ENCODE measurements at places on chromosomes 3 and 15.

GRCh38 chr15:85746641-85747040 is 48.1 kb downstream of the KLHL25 start:
- DNase-seq, result no peak

DNA sequence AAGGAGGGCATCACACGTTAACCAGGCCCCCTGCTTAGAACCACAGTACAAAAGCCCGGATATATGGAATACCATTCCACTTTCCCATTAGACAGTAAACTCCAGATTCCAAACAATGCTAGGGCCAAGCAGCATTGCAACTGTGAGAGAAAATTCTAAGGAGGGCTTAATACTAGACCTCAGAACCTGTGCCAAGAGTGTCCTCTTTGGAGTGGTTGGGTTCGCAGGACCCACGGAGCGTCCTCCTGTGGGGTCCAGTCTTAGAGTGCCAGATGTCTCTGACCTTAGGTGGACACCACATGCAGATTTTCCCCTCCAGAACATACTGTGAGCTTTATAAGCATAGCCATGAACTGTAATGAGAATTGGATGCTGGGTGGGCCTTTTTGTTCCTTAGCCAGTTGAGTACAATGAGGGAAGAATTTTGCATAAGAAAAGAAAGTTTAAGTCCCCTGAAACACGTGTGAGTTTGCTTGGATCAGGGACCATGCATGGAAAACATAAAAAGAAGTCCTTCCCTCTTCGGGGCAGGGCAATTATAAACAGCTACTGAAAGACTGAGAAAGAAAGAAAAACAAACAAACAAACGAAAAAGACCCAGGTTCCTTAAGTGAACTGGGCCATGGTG is 325.7 kb downstream of the NEK10 start:
- no peak for DNase-seq

DNA sequence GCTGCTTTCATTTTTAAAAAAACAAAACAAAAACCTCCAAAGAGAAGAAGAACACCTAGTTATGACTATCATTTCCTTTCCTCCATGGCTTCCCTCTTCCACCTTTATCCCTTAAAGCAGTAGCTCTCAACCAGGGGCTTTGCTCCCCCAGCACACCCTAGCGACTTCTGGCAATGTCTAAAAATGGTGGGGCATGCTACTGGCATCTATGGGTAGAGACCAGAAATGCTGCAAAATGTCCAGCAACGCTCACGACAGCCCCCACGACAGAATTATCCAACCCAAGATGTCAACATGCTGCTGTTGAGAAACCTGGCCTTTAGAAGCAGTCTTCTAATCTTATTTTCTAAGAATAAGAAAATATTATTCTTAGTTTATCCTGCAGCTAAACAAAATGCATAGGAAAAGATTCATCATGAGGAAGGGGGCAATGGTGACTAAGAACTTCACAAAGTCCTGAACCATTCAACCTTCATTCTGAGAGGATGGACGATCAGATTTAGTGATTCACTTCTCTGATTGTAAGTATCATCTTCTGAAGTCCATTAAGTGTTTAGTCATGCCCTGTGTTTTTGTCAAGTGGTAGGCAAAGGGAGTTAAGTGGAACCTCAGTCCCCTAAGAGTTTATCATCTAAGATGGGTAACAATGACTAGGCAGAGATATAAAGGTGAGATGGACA is 81.7 kb downstream of the CCNL1 start:
- no peak for DNase-seq

DNA sequence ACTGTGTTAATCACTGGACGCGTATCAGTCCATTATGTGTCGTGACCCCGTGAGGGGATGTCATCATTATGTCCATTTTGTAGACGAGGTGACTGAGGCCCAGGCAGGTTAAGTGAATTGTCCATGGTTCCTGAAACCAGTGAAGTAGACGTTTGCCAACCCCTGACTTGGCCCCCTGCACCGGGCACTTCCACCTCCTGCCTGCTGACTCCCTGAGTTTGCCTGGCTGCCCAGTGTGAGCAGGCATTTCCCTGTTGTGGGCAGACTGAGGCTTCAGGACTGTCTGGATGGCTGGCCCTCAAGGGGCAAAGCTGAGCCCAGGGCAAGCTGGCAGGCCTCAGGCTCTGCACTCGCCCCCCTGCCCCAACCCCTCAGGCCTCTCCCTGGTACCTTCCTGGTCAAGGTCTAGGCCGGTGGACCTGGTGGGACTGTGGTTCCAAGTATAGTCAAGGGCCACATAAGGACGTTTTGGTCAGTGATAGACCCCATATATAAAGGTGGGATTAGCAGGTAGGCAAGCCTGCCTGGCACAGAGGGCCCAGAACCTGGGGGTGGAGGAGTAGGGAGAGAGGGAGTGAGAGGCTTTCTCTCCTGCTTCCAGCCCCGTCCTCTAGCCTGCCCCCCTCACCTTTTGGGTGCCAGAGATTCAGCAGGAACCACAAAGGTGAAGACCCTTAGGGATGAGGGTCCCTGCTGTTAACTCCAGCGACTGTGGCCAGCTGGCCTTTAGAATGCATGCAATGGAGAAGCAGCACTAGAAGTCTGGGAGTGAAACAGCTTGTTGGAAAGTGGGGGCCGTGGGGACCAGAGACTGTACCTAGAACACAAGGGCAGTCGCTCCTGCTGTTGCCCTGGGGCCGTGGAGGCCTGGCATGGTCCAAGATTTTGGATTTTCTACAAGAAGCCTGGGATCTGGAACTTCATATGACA is 34.6 kb downstream of the FBLN2 start:
- DNase-seq, result no peak

DNA sequence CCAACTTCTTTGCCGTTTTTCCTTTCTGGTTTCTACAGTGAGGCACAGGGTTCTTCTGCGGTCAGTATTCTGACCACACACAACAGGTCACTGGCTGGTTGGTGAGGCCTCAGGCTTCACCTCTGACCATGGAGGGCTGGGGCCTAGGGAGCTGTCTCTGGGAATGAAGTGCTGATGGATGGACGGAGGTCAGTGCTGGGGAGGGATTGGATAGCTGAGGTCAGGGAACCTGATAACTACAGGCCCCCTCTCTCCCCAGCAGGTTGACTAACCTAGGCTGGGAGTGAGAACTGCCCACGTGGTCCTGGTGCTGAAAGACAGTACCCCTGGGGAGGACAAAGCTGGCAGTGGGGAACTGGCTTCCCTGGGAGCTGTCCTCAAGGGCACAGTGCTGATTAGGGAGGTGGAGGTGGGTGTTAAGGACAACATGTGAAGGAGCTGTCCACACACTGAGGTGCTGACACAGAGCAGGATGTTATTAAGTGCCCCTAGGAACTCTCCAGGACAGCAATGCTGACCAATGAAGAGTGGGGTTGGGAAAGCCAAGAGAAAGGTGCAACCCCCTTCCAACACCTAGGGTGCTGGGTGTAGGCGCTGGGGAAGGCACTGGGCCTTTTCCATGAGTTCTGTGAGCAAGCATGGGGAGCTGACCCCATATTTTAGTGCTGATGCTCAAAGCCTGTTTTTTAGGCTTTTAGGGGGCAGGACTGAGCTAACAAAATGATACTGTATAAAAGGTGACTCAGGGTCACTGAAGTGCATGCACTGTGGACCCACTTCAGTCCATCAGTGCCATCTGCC is 45.2 kb downstream of the ATP2B2 start:
- peak; percentile 33 for DNase-seq

DNA sequence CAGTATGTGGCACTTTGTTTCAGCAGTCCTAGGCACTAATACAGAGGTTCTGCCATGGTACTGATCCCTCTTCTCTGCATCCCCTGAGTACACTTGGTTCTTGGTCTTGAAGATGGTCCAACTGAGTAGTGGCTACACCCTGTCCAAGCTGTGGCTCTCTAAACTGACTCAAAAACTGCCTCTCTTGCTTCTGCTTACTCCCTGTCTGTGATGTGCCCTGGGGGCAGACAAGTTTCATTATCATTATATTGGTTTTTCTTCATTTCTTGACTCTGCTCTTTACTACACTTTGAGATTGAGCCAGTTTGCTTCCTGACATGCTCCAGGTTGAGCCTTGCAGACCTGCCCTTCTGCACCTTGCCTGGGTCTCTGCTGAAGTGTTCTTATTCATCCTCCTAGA is 18.9 kb upstream of the ST3GAL6 start:
- no peak for DNase-seq

DNA sequence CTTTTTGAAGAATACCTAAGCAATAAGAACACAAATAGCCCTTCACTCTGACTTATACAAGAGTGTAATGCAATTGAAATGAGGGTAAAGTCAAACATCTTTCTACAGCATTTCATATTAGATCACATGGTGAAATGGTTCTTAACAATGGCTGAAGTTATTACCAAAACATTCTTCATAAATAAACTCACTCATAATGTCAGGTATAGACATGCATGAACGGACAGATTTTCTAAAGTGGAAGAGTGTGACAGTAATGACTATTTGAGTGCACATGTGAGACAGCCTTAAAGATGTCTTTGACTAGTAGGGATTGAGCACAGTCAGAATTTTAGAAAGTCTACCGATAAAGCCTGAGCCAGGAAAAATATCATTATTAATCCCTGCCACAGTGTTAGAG is 471.0 kb downstream of the ZPLD1 start:
- no peak for DNase-seq
